Karpas-422 (cell line): ENCODE measurements at places on chromosomes 2 and 18. TPM values are rescaled to one million over a fixed set of nuclear protein-coding genes. Genes with fewer than 3 reads are reported as not detected.
A peak's percentile ranks its signal among the peaks of the same experiment; 100 is the strongest.

- DNase-seq: no peak
These were observed 610.5 kb upstream of the LRRTM4 start for GRCh38 chr2:78132391-78133370.

DNA sequence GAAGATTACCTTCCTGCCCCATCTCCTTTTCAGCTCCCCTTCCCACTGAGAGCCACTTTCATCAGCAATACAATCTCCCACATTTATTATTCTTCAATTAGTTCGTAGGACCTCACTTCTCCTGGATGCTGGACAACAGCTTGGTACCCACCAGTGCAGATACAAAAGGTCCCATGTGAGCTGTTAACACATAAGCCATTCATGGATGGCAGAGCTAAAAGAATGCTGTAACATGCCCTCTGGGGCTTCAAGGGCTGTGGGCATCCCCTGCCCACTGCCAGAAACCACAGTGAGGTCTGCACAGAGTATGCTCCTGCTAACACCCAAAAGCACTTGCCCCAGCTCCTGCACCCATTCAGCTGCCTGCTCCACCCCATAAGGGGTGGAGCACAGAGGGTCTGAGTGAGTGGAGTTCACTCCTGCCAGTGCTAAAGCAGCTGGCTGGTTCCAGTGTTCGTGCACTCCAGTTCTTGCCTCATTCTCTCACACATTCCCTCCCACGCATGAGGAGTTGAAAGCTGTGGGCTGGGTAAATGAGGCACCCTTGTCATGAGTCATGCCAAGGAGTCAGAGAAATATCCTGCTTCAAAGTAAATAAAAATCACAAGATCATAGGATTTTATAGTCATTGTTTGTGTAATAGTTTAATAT is 305.9 kb upstream of the TMEFF2 start:
- DNase-seq: no peak

Gene SESTD1
- total RNA-seq: 0.04 and 0.07 TPM in 2 replicates

Gene BOLL
- not detected in 2 replicates for total RNA-seq

DNA sequence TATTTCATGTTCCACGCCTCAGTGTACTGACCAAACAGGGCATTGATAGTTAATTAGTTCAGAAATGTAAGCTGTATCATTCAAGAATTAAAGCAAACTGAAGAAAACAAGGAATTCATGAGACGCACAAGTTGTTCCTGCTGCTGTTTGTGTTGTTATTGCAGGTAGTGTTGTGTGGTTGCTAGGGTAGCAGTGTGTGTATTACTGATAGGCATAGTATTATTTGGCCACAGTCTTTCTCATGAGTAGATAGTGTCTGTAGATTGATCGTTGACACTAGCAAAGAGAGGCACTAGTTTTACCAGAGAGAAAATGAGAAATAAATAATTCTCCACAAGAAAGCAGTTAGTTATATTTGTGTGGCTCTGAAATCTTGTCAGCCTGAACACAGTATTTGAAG is 548.6 kb downstream of the LRP1B start:
- no peak for DNase-seq

DNA sequence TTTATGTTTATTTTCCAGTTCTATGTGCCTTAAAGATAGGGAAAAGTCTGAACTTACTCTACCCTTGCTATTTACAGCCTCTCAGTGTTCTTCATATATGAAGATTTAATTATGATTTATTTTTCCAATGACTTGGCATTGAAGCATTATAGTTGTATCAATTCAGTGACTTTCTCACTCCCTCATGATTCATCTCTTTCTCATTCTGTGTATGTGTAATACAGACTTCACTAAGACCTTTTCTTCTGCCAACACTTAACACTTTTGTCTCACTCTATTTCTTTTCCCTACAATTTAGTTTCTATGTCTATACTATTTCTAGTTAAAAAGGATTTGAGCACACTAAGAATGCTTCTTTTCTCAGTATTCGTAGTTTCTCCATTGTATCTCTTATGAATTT is 1470.3 kb upstream of the ACVR2A start:
- DNase-seq: no peak

Gene SLC1A4
- total RNA-seq: 114 and 120 TPM in 2 replicates

- no peak for DNase-seq
These were observed 61.0 kb upstream of the EPAS1 start for GRCh38 chr2:46236006-46236875.

Gene VWA3B
- not detected in 2 replicates for total RNA-seq

DNA sequence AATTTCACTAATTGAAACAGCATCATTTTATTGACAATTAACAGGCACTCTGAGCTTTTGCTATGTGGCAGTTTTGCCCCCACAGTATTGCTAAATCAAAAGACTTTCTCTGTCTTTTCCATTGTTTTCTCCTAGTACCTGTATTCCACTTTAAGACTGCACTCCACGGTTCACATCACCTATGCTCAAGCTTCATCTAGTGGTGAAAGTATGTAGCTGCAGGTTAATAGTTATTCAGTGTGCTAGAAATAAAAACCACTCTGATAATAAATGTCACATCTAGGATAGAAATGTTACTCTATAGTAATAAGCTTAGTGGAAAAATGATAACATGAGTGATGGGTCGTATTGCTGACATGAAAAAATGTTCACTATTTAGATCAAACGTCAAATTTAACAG is 24.6 kb downstream of the ARL6IP6 start:
- DNase-seq: peak; percentile 61

Gene SERPINB10
- not detected in 2 replicates for total RNA-seq

GRCh38 chr2:152115952-152116351 is 17.1 kb upstream of the CACNB4 start:
- no peak for DNase-seq

Gene SFTPB
- not detected in 2 replicates for total RNA-seq

GRCh38 chr2:105640246-105640645 is 104.5 kb upstream of the NCK2 start:
- no peak for DNase-seq

Gene CABYR
- total RNA-seq: not detected in 2 replicates

- DNase-seq: no peak
These were observed 35.8 kb downstream of the MTERF4 start for GRCh38 chr2:241066171-241066892.

DNA sequence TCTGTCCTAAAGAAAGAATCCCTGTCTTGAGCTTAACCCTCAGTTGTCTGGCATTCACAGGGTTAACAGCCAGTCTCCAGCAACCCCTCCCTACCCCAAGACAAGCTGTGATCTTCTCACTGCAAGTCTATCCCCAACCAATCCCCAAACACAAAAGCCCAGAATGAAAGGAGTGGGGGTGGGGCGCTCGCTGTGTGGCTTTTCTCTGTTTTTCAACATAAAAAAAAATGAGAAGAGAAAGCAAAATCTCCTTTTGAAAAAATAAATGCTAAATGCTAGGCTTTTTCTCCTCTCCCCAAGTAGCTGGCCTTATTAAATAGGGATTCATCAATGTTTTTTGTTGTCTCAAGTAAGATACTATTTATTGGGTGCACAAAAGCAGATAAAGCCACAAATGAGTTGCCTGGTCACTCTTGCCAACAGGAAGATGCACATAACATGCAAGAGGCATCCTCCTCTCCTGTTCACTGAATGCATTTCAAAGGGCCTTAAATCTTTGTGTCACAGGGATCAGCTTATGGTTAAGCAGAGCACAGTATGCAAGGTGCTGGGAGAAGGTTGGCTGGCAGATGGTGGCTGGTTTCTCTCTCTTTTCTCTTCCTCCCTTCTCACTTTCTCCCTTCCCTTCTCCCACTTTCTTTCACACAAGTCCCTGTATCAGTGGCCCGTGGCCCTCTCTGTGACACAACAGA is 225.6 kb downstream of the CMPK2 start:
- no peak for DNase-seq

- no peak for DNase-seq
These were observed 997 bp downstream of the BOK start for GRCh38 chr2:241559323-241560161.

DNA sequence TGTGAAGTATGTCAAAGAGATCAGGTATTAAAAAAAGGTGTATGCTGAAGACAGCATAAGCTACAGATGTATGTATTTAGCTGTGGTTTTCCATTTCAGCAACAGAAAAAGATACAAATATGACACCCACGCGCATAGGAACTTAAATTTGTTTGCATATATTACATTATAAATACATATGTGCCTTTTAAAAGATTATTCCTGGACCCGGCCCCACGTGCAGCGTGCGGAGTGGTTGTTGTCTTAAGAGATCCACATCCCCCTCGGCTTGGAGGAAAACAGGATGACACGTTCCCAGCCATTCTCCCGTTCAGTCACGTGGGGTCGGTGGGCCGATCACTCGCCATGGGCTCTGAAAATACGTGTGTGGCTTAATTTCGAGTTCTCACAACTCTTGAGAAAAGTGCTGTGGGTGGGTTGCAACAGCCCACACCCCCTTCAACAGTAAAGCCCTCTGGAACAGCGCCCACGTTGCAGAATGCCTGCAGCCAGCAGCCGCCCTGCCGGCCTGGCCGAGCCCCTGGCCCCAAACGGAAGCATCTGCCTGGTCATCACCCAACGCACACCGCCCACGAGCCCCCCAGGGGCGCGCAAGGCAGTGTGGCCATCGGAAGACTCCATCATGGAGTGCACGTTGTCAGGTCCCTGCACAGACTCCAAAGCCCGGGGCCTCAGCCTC is 18.6 kb upstream of the KCNG2 start:
- DNase-seq: no peak

- DNase-seq: no peak
These were observed 123.6 kb downstream of the PLB1 start for GRCh38 chr2:28619213-28620196.

GRCh38 chr2:217316743-217317142 is 456.9 kb upstream of the TNP1 start:
- peak; percentile 94 for DNase-seq

DNA sequence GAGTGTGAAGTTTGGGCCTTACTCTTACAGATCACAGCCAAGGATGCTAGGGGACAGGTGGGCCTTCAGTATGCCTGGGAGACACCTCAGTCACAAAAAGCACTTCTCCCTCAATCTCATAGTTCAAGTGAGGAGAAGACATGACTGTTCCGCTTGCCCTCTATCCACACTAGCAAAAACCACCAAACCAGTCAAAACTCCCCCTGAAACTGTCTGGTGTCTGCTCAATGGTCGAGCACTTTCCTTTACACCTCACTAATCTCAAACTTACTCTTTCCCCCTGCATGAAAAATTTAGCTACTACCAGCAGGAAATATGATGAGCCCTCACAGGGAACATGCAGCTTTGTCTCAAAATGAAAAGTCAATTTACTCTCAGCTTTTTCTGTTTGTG is 232.2 kb downstream of the TRIB2 start:
- no peak for DNase-seq

DNA sequence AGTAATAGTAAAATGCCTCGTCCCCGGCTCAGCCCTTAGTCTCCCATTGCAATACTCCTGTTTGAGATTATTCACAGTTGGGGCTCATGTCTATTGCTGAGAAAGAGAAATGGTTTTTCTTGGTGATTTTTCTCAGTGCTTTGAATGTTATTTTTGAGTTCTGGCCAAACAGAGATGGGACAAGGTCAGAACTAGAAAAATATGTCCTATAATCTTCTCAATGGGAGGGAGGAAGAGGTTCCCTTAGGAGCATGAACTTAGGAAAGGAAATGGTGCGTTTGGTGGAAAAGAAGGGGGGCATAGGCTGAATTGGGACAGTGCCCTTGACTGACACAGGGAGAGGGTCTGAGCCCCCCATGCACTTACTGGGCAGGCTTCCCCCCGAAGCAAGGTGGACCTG is 133.8 kb downstream of the AGAP1 start:
- DNase-seq: no peak

Gene ZBTB7C
- not detected in 2 replicates for total RNA-seq

GRCh38 chr18:39225373-39225772 is 1659.8 kb upstream of the CELF4 start:
- no peak for DNase-seq

- no peak for DNase-seq
These were observed 522.2 kb downstream of the PIK3C3 start for GRCh38 chr18:42477267-42477666.

Gene SPEG
- total RNA-seq: not detected in 2 replicates

DNA sequence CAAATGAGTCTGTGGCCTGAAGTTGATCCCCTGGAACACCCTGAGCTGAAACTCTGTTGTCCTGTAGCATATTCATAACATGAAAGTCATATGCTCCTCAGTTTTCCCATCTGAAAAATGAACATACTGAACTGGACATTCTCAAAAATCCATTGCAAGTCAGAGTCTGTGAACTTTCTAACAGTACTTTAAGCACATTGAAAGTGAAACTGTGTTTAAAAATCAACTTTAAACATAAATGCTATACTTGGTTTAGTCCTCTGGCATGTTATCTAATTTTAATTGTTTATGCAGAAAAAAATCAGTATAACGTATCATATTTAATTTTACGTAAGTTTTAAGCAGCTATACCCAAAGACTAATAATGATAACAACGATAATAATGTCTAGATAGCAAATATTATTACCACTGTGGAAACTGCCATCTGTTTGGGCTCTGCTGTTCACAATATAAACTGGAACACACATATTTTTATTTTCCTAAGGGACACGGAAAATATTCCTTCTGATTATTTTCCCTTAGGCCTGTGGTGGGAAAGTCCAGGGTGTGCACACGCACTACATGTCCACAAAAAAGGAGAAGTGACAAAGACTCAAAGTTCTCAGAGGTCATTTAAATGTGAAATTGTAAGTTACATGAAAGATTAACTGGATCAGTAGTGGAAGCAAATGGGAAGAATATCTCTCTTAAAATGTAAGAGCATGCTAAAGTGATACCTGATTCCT is 56.1 kb upstream of the TTN start:
- DNase-seq: no peak

DNA sequence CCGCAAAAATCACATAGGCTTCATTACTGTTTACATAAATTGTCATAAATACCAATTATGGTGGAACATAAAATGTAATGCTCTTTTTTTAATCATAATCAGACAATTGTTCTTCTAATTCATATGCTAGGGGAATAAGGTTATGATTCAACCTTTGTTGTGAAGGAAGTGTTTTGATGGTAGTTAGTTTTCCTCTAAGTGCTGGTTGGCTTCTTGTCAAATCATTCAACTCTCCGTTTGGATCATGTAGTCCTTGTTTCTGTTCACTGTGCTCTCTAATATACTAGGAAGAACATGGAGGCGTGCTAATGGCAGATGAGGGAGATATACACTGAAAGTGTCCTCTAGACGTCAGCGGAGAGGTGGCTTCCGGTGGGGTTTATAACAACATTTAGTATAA is 1938.0 kb upstream of the PIK3C3 start:
- DNase-seq: no peak

DNA sequence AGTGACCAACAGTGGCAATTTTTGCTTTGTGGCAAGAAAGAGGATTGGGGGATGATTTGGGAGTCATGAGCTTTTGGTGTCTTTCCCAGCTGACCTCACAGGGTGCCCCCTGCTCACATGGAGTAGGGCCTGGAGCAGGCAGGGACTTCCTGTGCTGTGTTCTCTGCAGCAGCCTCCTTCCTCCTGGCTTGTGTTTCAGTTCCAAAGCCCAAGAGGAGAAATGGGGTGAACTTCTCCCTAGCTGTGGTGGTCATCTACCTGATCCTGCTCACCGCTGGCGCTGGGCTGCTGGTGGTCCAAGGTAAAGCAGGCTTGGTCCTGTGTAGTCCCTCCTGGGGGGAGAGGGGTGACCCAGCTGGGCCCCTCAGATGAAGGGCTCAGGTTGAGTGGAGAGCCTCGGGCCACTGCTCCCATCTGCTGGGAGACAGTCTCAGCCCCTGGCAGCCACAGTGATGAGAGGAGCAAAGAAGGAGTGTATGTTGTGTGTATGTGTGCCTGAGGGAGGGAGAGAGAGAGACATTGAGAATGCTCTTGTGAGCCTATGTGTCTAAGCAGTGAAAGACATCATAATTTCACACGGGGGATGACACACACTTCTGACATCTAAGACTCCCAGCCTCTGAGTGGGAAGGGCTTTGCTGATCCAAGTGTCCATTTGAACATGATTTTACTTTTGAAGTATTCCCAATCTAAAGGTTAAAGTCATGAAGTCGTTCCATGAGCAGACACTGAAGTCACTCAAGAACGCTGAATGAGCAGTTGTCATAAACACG is 27.2 kb downstream of the MARCO start:
- DNase-seq: no peak
